ENCODE measurements at places on chromosomes 3 and 15.
A peak's percentile ranks its signal among the peaks of the same experiment; 100 is the strongest.

DNA sequence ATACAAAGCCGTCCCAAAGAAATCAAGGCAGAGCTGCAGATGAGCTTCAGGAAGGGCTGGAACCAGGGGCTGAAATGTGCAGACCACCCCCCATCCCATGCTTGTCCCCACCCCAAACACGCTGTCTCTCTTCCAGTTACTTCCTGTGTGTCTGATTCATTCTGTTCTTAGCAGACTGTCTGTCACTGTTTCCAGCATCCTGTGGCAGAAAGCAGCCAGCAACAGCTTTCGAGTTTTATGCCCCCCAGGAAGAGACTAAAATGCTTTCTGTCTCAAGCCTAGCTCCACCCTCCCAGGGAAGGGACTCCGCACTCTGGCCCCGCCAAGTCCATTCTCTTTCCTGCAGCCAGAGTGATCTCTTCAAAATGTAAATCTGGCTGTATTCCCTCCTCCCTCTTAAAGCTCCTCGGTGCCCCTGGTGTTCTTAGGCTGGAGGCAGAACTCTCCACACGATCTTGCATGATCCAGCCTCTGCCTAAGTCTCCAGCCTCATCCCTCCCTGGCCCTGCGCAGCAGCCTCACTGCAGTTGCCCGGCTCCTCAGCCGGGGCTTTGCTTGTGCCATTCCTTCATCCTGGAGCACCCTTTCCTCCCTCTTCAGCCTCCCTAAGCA, 41.5 kb downstream of the HRH1 start:
- peak; percentile 45 for DNase-seq

GRCh38 chr15:52076889-52077781, 35.4 kb downstream of the BCL2L10 start:
- peak; percentile 85 for DNase-seq

- DNase-seq = no peak
These were observed 16.0 kb downstream of the LRRN1 start for GRCh38 chr3:3815206-3815605.

GRCh38 chr15:85667491-85668424, 127.0 kb downstream of the KLHL25 start:
- peak; percentile 97 for DNase-seq

DNA sequence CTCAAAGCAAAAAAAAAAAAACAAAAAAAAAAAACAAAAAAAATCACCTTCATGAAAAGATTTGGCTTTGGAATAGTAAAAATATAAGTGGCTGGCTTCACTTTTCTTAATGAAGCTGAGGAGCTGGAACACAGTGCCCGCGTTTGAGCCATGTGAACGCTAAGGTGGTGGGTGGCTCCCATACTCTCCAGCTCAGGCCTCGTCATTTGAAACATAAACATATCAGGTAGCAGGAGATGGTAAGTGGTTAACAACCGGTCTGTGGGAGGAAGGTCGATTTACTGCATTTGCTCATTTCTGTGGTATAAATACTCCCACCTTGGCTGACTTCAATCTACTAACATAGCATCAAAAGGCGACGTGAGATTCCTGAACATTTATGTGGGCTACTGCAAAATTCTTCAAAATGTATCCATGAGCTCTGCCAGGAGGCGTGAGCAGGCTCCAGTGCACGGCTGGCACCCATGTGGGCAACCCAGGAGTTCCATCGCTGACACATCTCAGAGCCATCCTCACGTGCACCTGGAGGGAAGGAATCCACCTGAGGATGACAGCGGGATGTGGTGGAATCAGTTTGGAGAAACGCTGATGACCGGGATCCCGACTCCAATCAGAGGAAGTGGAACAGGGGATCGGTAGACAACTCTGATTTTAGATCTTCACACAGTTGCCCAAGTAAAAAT, 157.6 kb downstream of the ATP10A start:
- no peak for DNase-seq

GRCh38 chr3:146709969-146710368, 104.8 kb upstream of the PLSCR5 start:
- peak; percentile 44 for DNase-seq

DNA sequence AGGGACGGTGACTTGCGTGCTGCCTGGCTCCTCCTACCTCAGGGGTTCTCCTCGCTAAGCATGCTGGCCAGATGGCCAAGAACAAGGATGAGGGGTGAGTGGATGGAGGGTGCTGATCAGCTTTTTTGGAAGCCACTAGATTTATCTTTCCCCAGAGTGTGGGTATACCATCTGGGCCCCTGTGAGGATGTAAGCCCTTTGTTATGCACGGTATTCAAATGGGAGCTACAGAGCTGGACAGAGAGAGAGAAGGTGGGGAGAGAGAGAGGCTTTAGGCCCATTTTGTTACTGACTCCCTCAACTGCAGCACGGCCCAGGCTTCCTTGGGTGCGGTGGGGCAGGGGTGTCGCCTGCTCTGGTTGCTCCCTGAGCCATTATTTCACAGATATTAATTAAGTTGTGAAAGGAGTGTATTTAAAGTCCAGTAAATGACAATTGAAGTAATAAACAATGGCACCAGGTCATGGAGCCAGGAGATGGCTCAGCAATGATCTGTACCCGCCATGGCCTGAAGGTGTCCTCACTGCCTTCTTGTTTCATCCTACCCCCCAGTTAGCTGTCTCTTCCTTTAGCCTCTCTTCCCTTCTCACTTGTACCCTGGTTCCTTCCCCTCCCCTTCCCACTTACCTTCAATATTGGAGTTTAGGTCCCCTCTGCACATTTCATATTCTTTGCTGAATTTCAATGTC, 158.0 kb downstream of the CLSTN2 start:
- DNase-seq = no peak

DNA sequence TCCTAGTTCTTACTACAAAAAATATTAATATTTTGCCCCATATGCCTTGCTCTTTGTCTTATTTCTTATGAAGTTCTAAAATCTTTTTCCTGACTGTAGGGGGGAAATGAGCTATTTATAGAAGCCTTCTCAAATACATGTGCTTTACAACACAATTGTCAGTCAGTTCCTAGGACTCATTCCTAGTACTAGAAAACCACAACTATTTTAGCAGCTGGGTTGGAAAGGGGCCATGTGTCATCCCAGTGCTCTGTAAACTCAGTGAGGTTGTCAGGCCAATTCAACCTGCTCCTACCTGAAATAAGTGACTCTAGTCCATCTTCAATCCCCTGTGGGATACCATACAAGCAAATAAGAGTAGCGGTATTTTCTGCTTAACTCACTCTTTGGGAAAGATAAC, 153.8 kb downstream of the ULK4 start:
- DNase-seq = peak; percentile 71

DNA sequence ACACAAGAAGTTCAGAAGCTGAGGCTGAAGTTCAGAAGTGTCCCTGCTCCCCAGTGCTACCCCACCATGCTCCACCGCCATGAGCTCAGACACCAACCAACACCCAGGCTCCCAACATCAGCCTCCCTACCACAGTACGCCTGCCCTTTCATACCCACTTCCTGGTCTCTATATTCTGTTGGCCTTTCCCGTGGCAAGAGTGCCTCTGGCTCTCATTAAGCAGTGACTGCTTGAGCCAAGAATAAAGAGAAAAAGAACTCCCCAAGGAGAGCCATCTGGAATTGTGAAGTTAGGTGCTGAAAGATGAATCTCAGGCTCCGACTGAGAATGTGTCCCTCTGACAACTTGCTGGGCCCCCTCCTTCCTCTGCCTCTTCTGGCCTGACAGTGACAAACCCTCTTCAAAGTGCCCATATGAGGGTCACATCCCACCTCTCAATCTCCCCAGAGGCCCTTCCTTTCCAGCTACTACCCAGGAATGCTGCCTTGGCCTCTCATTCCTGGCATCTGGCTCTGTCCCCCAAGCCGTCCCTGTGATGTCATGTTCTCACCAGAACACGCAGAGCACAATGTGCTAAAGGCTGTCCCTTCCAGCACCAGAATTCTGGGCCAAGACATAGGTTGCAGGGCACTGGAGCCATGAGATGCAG, 306.8 kb downstream of the NTRK3 start:
- DNase-seq = no peak

- DNase-seq = no peak
These were observed 74.6 kb downstream of the CNTN3 start for GRCh38 chr3:74539876-74540275.

GRCh38 chr15:76418352-76419140, 82.0 kb downstream of the ISL2 start:
- no peak for DNase-seq

GRCh38 chr3:128094295-128095151, 29.1 kb downstream of the RUVBL1 start:
- DNase-seq = peak; percentile 26

- peak; percentile 46 for DNase-seq
These were observed 32.0 kb downstream of the TRPM1 start for GRCh38 chr15:31069360-31070000.

DNA sequence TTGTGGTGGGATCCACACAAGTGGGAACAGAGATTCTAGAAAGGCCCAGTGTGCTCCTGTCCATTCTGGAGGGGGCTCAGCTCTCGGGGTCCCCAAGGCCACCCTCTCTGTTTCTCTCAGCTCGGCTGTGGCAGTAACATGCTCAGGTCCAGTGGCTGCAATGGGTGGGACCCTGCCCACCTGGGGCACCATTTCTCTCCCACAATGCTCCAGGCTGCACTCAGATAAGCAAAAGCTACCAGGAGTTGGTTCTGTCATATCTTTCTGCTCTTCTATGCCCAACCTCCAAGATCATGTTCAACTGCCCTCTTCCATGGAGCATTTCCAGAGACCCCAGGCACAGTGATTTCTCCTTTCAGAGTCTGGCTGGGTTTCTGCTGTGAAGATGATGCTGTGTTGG, 40.8 kb downstream of the ITGA11 start:
- DNase-seq = no peak

- no peak for DNase-seq
These were observed 194.8 kb downstream of the SSR3 start for GRCh38 chr3:156360083-156360482.

DNA sequence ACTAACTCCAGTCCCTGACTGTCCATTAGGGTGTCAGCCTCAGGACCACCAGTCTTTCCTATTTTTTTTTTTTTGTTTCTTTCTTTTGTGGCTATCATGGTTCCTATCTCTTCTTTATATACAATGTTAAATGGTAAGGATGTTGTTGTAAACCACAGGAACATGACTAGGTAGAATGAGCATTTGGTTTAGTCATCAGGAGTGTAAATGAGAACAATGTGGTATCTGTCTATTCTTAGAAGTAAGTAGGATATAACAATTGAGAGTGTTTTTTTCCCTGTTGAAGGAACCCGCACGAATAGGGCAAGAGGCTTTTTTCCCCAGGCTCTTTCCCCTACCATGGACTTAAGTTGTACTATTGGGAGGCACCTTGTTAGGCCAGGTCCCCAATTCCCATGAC, 880.3 kb upstream of the GBE1 start:
- no peak for DNase-seq

- peak; percentile 6 for DNase-seq
These were observed 62.7 kb upstream of the BNIP2 start for GRCh38 chr15:59751552-59752413.

- DNase-seq = no peak
These were observed 91.3 kb upstream of the UBE2E2 start for GRCh38 chr3:23111797-23112196.

GRCh38 chr3:71724584-71725270, 475 bp downstream of the EIF4E3 start:
- DNase-seq = no peak

DNA sequence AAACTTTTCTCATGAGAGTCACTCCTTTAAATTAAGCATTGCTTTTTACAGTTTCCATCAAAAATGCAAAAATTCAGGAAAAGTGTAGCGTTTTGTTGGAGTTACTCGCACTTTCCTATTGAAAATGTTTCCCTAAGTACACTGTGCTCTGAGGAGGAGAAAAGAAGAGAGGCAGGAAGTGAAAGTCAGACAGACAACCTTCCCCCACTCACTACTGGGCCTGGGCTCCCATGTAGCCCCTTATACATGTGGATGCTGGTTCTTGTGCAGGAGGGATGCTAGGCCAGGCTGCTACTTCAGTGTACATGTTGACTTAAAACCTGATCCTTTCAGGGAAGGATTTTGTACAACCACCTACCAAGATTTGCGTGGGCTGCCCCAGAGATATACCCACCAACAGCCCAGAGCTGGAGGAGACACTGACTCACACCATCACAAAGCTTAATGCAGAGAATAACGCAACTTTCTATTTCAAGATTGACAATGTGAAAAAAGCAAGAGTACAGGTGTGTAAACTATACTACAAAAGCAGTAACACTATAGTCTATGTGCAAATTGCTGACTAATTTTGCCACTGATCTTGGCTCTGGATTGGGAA, 15.1 kb downstream of the KNG1 start:
- no peak for DNase-seq

DNA sequence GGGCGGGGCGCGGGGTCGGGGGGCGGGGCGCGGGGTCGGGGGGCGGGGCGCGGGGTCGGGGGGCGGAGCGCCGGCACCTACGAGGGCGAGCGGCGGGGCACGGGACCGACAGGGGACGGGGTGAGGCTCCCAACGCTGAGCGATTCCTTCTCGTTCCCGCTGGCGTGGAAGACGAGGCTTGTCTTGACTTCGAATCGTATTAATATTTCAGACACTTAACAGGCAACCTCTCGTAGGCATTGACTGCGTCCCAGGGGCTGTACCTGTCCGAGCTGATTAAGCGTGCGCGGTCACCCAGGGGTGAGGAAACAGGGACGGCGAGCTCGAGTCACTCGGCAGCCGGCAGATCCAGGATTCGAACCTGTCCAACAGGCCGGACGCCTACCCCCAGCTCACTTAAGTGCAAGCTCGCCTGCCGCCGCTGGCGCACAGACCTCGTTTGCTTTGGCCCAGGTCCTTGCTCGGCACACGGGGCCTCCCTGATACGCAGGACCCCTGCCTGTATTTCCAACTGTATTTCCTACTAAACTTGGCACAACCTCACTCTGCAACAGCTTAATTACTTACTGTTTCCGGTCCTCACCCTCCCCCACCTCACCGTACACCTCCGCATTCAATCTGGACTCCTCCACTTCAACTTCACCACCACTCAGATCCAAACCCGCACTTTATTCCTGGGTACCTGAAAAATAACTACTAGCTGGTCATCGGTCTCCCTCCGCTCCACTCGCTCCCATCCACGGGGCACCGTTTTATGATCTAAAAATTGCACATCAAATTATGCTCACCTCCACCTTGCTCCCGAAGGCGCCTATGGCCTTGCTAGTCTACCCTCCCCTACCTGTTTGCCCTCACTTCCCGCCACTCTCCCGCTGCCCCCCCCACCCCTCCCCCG, 722 bp upstream of the ZXDC start:
- peak; percentile 6 for DNase-seq

GRCh38 chr15:101200181-101200580, 51.7 kb downstream of the CHSY1 start:
- no peak for DNase-seq

DNA sequence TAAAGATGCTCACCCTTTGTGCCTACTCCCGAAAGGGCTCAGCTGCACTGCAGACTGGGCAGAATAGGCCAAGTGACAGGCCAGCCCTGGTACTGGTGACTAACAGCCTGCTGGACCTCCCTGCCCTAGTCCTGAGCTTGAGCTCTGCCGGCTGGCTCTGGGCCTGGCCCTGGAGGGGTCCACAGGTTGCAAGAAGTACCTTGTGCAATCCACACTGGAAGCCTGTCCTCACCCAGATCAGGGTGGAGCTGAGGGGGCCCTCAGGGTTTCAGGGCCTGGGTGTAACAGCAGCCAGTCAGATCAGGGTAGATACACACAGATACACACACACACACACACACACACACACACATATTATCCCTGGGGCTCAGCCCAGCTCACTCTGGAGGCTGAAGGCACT, 27.3 kb upstream of the PLA2G4D start:
- DNase-seq = no peak

All from HCEC 1CT (cell line).